A549 treated with ZK216348 at 1 μM for 4 hours (cell line): ENCODE measurements at places on chromosomes 6 and 20. TPM values are rescaled to one million over a fixed set of nuclear protein-coding genes. Genes with fewer than 3 reads are reported as not detected.

SPATS1 gene
- total RNA-seq, result not detected in 5 replicates

BMP2 gene
- 0.19 to 0.64 TPM (median 0.44 TPM) in 5 replicates for total RNA-seq

CCDC167 gene
- total RNA-seq, result 39.4 to 58.5 TPM (median 45.5 TPM) in 5 replicates

ADGB gene
- total RNA-seq, result not detected in 5 replicates
